ENCODE measurements at places on chromosomes 3 and 15. TPM values are rescaled to one million over a fixed set of nuclear protein-coding genes. Genes with fewer than 3 reads are reported as not detected.

DNA sequence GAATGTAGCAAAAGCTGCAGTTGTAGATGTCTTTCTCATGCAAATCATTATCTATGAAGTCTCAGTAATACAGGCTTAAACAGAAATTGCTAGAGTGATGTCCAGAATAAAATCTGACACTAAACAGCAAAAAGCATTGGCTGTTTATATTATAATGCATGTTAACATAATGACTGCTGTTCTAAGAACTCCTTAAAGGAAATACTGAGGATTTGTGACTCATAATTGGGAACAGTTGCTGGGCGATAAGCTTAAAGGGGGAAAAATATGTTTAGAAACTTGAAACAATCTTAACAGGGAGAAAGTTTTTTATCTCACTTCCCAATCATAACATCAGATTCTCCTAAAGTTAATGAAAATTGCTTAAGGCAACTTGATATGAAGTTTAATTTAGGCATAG, 17.5 kb downstream of the TIPARP start:
- DNase-seq: no peak

GRCh38 chr3:105781871-105782270, 86.9 kb downstream of the CBLB start:
- no peak for DNase-seq

The OR5K2 gene
- total RNA-seq: not detected

The CIDEC gene
- not detected for total RNA-seq

The RGMA gene
- 57.0 TPM for total RNA-seq
